Ureter (tissue), 1 donor: ENCODE measurements at places on chromosomes 2 and 18. TPM values are rescaled to one million over a fixed set of nuclear protein-coding genes. Genes with fewer than 3 reads are reported as not detected.

The ZNF385B gene
- total RNA-seq: 0.83 TPM

The TUBA4B gene
- total RNA-seq: not detected

The MC5R gene
- total RNA-seq: not detected

GRCh38 chr2:218648088-218648786, 11.2 kb downstream of the ZNF142 start:
- DNase-seq: no peak

DNA sequence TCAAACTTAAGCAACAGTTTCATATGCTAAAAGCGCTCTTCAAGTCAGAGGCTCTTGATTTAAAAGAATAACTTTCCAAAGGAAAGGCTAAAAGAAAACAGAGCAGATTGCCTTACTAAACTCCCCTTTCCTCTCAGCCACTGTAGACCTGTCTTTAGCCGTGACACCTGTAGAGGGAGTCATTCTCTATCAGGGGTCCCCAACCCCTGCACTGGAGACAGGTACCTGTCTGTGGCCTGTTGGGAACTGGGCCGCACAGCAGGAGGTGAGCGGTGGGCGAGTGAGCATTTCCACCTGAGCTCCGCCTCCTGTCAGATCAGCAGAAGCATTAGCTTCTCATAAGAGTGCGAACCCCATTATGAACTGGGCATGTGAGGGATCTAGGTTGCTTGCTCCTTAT, 9.6 kb downstream of the SLC14A1 start:
- no peak for DNase-seq

DNA sequence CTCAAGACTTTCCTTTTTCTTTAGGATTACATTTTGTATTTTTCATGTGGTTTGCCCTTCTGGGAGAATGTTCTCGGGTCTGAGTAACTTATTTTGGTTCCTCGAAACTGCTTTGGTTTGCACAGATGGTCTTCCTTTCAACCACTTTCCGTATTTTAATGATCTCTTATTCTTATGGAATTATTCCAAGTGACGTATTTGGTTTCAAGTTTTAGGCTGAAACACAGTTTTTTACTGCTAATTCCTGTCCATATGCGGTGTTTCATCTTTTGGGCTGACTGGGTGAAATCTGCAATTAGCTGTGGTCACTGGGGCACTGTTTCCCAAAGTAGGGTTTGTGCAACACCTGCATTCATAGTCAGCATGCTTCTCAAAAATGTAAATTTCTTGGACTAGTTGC, 122.7 kb downstream of the CAPN13 start:
- DNase-seq: peak; percentile 30

DNA sequence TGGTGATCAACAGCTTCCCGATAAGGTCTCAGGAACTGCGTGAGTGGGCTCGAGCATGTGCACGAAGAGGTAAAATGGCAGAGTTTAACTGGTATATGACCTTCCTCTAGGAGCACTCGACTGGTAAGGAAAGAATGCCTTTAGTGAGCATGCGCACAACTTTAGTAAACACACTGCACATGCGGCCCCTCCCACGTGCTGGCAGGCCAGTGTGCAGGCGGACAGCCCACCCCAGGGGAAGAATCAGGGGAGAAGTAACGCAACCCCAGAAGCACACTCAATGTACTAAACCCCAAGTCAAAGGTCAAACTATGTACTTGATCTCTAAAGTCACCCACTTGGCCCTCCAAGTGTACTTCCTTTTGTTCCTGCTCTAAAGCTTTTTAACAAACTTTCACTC, 28.7 kb upstream of the SLC25A52 start:
- DNase-seq: no peak

- DNase-seq: no peak
Observed at GRCh38 chr2:237868631-237869342, 9.4 kb downstream of the RAMP1 start.

DNA sequence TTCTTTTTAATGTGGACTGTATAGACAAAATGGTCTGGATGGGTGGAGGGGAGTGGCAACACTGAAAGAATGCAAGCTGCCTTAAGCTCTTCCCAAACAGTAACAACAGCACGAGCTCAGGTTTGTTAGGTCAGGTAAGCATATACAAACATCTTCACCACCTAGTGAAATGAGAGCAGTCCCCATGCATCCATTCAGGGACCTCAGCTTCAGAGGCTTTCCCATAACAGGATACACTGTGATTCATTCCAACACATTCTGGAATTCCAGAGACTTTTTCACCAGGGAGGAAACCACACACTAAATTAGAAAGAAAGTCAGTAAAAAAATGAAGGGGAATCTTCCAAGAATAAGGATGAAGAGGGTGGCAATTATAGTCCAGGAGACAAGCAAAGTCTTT, 50.4 kb upstream of the BZW1 start:
- DNase-seq: no peak

GRCh38 chr2:38465789-38466127, 88.7 kb upstream of the ATL2 start:
- DNase-seq: no peak

DNA sequence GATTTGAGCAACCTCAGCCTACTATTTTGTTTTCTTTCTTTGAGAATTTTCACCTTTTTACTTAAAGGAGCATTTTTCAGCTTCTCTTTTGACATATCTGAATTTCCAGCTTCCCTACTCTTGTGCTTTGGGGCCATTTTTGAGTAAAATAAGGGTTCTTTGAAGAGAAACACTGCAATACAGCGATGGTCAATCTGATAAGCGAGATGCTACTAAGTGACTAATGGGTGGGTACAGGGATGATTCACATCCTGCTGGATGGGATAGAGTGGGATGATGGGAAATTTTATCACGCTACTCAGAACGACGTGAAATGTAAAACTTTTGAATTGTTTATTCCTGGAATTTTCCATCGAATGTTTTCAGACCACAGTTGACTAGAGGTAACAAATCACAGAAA, 211.5 kb downstream of the TMEM247 start:
- no peak for DNase-seq

GRCh38 chr2:196274387-196274809, 103.0 kb upstream of the STK17B start:
- no peak for DNase-seq

GRCh38 chr2:101368376-101368775, 18.9 kb downstream of the CREG2 start:
- no peak for DNase-seq

- DNase-seq: no peak
Observed at GRCh38 chr2:204234879-204235278, 298.3 kb downstream of the ICOS start.

DNA sequence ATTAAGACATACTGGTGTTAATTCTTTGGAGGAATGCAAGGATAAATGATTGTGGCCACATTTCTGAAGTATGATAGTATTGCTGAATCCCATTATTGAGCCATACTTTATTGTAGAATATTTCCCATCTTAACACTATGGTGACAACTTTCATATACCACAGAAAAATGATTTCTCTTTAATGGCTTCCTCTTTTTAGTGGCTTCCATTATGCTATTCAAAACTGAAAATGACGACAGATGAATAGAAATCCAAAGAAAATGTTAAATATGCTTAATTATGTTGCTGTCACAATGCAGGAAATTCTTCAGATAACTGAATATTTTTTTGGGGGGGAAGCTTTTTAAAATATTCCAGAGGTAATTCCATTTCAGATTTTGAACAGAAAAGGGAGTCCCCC, 88.9 kb upstream of the TMEM200C start:
- no peak for DNase-seq
